ENCODE measurements at places on chromosomes 1 and 21.

DNA sequence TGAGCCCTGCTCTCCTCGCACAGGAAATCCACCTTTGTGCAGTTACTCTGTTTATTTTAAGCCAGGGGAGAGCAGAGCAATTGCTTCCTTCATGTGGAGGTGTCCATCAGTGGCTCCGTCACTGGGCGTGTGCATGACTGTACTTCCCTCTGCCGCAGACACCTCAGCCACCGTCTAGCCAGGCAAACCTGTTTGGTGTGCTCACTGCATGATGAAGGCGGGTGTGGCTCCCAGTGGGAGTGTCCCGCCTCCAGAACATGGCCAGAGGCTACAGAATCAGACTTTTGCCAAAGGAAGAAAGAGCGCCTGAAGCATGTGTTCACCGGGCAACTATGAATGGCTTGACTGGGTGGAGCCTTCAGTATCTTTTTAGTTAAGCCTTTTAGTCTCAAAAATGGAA is 26.1 kb upstream of the LAMC2 start:
- DNase-seq, result no peak

GRCh38 chr1:219323426-219323825 is 149.7 kb downstream of the LYPLAL1 start:
- no peak for DNase-seq

DNA sequence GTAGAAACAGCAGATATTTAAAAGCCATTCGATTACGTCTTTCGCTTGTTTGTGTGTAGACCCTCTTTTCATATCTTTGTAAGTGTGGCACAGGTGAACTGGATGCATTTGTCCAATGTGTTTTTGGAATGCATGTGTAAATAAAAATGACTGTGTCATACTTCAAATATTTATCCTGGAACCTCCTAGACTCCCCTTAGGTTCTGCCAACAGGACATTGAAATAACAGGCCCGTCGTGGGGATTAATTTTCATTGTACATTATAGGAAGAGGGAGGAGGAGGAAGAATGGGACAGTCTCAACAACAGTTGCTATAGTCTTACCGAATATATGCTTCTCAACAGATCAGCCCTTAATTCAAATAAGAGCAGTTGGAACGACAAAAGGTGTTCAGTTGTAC is 95.8 kb downstream of the PRKAB2 start:
- DNase-seq, result no peak

GRCh38 chr1:206535853-206536188 is 28.5 kb downstream of the RASSF5 start:
- DNase-seq, result no peak

- no peak for DNase-seq
Measured at GRCh38 chr1:168227620-168228019, 1.8 kb downstream of the SFT2D2 start.

GRCh38 chr1:208639382-208639781 is 395.2 kb upstream of the PLXNA2 start:
- no peak for DNase-seq

DNA sequence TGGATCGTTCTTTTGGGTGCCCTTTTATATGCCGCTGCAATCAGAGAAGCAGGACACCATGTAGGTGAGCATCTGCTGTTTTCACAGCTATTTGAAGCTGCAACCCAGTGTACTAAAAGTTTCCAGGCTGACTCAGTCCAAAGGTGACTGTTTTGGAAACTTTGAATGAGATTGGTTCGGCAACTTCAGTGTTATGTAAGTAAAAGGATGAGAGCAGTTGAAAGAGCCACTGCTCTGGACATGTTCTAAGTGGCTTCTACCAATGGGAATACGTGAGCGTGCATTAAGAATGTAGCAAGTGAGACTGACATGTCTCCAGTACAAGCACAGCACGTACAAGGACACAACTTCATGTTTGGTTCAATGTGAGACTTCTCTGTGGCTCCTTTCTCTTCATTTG is 55.6 kb downstream of the DDR2 start:
- no peak for DNase-seq

GRCh38 chr1:69295265-69295664 is 272.5 kb upstream of the LRRC7 start:
- no peak for DNase-seq

DNA sequence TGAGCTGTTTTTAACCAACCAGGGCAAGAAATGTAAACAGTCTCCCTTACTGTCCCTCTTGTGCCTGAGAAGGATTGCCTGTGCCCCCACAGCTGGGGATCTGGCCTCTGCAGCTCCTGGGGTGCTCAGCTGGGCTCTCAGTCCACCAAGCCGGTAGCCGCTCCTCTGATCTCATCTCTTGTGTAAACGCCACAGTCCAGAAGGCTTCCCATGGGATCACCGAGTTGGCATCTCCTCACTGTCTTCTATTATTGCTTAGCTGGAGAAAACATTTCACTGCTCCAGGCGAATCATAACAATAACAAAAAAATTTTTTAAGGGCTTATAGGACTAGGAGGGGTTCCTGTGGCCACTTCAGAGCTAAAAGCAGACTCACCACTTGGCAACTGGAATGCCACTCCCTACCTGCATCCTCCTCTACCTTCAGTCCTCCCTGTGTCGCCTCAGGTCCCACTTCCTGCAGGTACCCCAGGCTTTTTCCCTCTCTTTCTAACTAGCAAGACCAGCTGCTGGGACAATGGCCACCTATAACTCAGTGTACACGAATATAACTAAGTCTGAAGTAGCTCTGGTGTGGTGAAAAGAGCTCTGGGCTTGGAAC is 75.8 kb downstream of the ATP1A1 start:
- no peak for DNase-seq

DNA sequence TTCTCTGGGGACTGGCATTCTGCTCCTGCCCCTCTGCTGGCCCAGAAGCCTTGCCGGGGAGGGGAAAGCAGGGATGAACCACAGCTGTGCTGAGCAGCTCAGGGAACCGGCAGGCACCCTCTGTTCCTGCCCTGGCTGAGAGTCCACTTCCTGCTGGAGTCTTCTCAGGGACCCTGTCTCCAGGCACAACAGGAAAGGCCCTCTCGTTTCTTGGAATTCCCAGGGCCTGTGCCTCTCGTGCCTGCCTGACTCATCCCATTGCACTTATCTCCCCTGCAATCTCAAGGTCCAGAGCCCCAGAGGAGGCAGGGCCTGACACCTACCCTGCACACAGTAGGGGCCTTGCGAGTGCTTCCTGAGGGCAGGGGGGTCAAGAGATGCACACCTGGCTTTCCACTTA is 1.1 kb upstream of the EDN2 start:
- DNase-seq, result no peak

- no peak for DNase-seq
Measured at GRCh38 chr1:30729901-30730300, 6.5 kb upstream of the MATN1 start.

DNA sequence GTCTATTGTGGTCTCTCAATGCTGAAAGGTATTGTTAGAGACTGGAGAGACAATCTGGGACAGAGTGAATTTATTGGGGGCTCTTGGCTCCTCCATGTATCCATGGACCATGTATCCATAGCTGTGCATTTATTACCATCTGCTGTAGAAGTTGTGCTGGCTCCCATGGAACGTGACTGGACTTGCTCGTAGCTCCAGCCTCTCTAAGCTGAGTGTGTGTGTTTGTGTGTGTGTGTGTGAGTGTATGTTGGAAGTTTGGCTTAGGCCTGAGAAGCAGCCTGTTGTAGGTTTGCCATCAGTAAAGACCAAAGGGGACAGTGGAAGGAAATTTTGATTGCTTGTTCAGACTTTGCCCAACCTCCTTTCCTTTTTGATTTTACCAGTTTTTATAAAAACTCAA is 105.7 kb upstream of the USP24 start:
- no peak for DNase-seq

DNA sequence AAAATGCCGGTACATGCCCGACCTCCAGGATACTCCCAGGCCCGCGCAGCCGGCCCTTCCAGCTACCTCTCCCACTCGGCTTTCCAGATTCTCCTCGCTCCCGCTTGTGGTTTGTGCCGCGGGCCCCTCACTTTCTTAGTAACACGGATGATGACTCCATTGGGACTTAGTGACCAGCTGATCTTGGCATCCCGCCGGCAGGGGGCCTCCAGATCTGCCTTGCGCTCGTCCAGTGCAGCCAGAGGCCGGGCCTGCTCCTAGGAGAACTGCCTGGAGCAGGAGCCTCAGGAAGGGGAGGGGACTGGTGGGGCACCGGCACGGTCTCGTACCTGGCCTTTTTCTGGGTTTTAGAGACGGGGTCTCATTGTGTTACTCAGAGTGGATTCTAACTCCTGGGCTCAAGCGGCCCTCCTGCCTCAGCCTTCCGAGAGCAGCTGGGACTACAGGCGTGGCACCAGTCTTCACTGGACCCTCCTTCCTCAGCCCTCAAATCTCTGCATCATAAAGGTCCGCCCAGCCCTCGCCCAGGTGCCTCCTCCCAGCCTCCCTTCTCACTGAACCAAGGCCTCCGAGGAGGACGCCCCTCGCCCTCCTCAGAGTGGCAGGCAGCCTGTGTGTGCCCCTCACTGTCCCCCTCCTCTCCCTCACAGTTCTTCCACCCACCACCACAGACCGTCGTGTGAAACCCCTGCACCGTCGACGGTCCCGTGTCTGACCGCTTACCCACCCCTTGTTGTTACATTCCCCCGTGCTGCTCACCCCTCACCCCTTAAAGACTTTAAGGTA is 78.6 kb downstream of the SLC25A24 start:
- no peak for DNase-seq

- no peak for DNase-seq
Measured at GRCh38 chr1:64892576-64893573, 73.5 kb downstream of the JAK1 start.

DNA sequence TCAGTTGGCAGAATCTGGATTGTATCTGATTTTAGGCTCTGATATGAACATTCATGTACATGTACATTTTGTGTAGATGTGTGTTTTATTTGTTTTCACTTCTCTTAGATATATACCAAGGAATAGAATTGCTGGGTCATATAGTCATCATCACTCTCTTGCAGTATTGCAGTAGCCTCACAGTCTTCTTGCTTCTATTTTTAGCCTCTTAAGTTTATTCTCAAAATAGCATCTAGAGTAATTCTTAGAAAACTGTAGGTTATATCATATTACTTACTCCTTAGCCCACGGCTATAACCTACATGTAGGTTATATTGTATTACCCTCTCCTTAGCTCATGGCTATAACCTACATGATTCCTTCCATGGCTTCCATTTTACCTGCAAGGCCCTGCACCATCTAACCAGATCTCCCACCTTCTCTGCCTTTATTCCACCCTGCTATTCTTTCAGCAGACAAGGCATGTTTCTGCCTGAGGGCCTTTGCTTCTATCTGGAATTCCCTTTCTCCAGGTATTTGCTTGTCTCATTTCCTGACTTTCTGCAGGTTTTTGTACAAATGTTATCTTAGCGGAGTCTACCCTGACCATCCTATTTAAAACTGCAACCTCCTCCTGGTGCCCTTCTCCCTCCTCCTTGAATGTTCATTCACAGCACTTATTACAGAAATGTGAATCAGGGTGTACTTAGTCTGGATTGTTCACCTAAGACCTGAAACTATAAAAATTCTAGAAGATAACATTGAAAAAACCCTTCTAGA is 109.0 kb upstream of the ETV3 start:
- DNase-seq, result no peak

- DNase-seq, result no peak
Measured at GRCh38 chr1:30232288-30232899, 491.0 kb downstream of the MATN1 start.

DNA sequence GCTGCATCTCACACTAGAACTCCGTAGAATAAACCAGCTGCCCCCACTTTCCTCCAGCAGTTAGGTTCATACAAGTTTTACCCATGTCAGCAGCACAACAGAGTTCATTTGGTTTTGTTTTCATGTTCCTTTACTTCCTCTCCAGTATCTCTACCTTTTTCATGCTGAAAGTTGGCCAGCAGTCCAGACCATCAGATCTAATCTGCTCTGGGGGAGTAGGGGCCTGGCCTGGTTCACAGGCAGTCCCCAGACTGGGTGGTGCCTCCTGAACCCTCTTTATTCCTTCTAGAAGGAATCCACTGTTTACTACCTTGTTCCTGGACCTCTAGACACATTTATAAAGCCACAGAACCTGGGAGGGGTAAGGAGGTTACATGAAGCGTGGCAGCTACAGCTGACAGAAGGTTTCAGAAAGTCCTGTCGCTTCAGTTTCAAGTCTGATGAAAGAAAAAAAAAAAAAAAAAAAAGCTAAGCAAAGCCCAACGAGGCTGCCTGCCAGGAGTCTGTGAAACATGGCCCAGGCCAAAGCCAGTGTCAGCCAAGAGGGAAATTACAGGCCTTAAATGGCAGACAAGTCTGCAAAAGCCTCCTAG is 184.6 kb upstream of the JUN start:
- no peak for DNase-seq

GRCh38 chr1:226875641-226876295 is 5.4 kb downstream of the PSEN2 start:
- DNase-seq, result no peak

DNA sequence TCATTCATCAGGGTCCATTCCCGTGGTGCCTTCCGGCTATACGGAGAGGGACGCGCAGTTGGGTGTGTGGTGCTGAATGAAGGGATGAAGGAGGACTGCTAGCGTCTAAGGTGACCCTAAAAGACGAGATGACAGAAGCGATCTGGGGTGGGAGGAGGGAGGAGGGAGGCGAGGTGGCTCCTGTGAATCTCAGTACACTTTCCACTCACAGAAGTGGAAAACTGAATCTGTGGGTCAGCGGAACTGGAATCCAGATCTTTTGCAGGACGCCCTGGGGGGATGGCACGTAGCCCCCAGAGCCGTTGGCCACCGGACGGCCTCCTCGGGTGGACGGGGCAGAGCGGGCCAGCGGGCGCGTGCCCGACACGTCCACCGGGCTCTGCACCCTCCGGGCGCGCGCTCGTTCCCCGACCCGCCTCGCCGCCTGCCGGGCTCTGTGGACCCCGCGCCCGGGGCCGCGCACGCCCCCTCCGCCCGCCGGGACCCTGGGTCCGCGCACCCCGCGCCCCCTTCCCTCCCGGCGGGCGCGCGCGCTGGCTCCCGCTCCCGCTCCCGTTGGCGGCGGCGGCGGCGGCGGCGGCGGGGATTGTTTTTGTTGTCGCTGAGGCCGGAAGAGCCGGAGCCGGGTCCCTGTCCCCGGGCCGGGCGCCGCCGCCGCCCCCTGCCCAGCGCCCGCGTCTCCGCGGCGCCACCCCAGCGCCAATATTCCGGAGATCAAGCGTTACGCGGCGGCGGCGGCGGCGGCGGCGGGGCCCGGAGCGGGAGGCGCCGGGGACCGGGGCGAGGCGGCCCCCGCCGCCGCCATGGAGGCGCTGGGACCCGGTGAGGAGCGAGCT is at the start of gene AGO4:
Gene AGO4, plus strand, starts transcription at position 403 of the 836 bp plus-strand sequence. Its CDS starts 401 bp downstream, at position 804.
- DNase-seq, result no peak

- DNase-seq, result no peak
Measured at GRCh38 chr21:45306832-45307571, 19.3 kb upstream of the POFUT2 start.

- DNase-seq, result no peak
Measured at GRCh38 chr1:49597436-49597835, 426.3 kb downstream of the AGBL4 start.
